Skin of body (tissue), 3 donors: ENCODE measurements at places on chromosomes 7 and 10.

DNA sequence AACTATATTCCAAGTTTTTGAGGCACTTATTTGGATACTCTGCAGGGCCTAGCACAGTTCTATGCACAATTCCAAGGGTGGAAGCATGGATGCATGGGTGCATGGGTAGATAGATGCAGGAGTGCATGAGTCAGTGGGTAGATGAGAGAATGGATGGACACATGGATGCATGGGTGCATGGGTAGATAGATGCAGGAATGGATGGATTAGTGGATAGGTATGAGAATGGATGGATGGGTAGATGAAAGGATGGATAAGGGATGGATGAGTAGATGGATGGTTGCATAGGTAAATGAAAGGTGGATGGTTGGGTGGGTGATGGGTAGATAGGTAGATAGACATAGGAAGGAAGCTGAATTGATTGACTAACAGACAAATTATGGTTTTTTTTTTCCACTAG lies 15.6 kb downstream of the PNLIPRP2 start:
- DNase-seq, result no peak

DNA sequence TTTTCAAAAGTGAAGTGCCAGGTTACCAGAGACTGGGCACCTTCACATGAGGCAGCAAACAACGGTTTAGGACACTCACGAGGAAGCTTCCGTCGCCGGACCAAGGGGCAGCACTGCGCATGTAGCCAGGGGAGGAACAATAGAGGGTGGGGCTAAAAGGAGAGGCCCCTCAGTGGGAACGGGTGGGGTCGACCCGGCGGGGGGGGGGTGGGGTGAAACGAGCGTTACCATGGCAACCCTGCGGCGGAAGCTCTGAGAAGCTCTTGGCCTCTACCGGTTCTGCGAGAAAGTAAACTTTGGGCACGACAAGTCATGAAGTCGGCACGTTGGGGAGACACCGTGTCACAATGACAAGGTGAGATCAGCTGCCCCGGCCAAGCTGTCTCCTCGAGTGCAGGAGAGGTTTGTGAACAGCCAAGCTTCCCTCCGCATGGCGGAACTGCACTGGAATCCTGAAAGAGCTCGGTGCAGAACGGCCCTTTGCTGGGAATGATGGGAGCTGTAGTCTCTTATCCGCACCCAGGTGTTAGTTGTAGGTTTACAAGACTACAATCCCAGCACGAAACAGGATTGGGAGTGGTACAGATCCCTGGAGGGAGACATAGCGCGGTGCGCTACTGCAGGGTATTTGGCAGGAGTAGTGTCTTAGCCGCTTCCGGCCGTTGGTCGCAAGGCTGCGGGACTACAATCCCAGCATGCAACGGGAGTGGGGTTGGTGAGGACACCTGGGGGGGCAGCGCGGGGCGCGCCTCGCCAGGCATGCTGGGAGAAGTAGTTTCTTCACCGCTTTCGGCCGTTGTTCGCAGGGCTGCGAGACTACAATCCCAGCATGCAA lies 72.8 kb upstream of the ZNF722 start:
- no peak for DNase-seq

GRCh38 chr7:51219261-51219988 lies 97.2 kb downstream of the COBL start:
- no peak for DNase-seq

DNA sequence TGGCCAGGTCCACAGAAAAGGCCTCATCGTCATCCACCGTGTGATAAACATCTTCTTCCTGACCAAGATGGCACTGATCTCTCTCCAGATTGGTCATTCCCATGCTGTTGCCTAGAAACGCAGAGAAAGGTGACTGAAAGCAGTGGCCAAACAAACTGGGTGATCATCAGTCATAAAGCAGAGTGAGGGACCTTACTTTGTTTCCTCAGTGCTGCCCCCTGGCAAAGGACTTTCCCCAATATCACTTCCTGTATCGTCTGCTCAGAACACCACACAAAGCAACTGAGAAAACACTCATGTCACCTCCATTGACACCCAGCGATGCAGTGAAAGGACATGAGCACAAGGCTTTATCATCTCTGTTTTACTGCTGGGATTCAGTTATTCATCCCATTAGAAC lies 40.0 kb upstream of the TM9SF3 start:
- no peak for DNase-seq

- DNase-seq, result no peak
These were observed 139.6 kb downstream of the PTPN20 start for GRCh38 chr10:47050618-47051455.
